ENCODE measurements at places on chromosomes 3 and 15.

DNA sequence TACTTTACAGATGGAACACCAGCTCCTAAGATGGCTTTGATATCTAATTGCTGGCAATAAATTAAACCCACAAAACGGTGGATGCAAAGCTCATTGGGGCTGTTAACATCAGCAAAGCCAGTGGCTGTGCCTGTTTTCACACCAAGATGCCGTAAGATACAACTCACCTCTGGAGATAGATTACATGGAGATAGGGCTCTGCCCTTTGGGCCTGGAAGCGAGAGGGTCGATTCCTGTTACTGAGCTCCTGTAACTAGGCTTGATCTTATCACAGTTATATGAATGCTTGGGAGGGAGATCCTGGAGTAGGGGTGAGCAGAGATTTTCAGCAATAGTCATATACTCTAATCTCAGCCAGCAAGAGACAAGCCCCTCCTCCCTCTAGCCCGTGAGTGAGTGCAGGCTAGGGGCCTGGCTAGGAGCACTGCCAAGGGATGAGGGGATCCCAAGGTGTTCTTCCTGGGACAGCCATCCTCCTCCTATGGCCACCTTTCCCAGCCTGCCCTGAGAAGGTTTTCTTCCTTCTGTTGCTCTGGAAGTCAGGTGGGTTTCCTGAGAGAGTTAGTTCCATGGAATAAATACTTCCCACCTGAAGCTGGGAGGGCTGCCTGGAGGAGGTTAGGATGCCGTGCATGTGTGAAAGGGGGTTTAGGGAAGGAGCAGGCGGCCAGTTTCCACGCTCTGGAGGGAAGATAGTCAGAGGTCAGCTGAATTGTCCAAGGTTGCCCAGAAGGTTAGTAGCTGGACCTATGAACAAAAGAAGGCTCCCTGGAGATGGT is 18.1 kb upstream of the DOCK3 start:
- no peak for DNase-seq

- peak; percentile 9 for DNase-seq
Observed at GRCh38 chr15:67472957-67473356, 48.0 kb upstream of the C15orf61 start.

DNA sequence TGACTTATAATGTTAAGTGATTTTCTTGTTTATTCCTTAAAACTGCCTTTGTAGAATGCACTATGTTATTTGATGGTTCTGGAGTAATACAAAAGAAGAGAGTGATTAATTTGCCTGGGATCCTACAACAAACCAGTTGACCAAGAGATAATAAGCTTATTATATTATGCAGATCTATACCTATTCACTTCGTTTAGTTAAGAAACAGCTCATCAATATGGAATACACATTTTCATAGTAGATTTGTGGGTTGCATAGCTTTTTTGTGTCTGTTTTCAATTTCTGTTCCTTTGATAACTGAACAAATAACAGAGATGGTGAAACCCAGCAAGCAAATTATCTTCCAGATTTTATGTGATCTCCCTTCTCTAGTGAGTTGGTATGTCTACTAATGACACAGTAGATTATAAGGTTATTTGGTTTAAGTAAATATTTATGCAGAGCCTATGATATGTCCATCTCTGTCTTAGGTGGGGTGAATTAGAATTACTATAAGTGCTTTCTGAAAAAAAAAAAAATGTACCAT is 443.3 kb upstream of the TPRG1 start:
- no peak for DNase-seq

- no peak for DNase-seq
Observed at GRCh38 chr3:176075491-176075890, 1121.8 kb downstream of the TBL1XR1 start.

GRCh38 chr3:111963424-111963823 is 15.4 kb upstream of the ABHD10 start:
- DNase-seq, result peak; percentile 49

- no peak for DNase-seq
Observed at GRCh38 chr3:144912968-144913367, 941.3 kb downstream of the DIPK2A start.

DNA sequence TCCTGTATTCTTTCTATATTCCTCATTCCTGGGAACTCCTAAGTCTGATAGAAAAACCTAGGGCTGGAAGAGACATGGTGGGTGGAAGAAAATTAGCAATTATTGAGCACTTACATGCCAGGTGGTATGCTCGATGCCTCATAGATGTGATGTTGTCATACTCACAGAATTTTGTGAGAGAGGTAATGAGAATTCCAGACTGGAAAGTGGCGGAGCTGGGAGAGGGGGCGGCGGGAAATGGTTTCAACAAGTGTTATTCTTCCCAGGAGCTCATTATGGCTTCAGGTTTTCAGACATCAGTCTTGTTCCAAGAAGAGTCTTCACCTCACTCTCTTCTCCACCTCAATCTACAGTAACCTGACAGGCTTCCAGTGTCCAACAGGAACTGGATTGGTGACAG is 16.2 kb downstream of the TIMP4 start:
- DNase-seq, result no peak
